Stimulated activated CD8-positive, alpha-beta memory T cell treated with anti-CD3 and anti-CD28 coated beads, Interleukin-7, amount 100 ng/mL, for 1 hour (primary cell): ENCODE measurements at places on chromosomes 11 and 22.

DNA sequence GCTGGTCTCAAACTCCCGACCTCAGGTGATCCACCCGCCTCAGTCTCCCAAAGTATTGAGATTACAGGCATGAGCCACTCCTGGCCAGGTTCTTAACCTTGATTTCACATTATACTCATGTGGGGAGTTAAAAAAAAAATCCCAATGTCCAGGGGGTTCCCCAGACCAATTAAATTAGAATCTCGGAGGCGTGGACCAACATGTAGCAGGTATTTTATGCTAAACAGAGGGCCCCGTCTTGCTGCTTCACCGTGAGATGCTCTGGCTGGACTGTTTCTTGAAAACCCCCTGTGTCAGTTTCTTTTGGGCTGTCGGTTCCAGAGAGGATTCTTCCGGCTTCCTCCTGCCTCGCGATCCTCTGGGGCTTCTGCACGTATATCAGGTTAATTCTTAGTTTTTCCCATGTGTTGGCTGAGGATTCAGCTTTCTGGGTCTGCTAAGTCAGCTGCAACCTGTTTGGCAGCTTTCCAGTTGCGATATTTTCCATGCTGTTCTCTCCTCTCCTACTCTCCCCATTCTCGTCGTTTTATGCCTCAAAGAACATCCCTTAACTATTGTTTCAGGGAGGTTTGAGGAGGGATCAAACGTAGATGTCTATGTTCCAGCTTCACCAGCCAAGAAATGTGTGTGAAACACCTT, 50.6 kb upstream of the ACCSL start:
- DNase-seq: no peak

DNA sequence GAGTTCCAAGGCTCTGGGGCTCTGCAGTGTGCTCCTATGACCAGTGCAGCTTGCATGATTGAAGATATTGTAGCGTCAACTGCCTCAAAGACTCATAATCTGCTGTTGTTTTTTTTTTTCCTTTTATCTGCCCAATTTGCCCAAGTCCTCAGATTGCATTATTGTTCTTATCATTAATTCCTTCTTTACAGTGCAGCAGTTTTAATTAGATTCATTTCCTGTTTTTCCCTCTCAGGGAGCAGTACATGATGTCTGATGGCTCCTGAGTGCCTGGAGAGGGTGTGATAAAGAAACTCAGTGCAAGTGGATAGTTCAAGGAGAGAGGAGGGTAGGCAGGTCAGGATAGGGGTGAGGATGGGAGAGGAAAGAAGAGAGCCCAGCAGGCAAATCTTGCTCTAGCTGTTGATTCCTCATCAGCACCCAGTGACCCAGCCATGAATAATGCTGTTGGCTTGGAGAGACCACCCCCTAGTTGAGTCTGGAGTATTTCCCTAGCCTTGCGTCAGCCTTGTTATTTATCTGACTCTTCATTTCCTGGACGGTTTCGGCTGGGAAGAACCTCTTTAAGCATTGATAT, 219.6 kb upstream of the SESN3 start:
- no peak for DNase-seq

- no peak for DNase-seq
Measured at GRCh38 chr11:122229078-122229477, 113.1 kb upstream of the BLID start.

- DNase-seq: no peak
Measured at GRCh38 chr22:29825578-29825977, 12.5 kb downstream of the ASCC2 start.

- DNase-seq: no peak
Measured at GRCh38 chr11:35288309-35288708, 131.0 kb downstream of the SLC1A2 start.

GRCh38 chr11:73762732-73763131, 1.9 kb upstream of the RAB6A start:
- no peak for DNase-seq

- no peak for DNase-seq
Measured at GRCh38 chr22:37546437-37547250, 13.6 kb upstream of the CDC42EP1 start.

DNA sequence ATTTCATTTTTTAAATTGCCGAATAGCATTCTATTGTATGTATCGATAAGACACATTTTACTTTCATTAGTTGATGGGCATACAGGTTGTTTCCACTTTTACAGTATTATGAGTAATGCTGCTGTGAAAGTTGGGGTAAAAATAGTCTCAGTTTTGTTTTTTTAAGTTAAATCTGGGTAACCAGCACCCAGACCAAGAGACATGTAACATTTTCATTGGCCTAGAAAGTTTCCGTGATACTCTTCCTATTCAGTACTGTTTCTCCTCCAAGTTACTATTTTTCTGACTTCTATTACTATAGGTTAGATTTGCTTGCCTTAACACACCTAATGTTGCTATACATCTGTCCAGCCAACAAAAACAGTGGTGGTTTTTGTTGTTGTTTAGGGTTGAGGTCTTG, 12.3 kb downstream of the IPO7 start:
- no peak for DNase-seq

- DNase-seq: no peak
Measured at GRCh38 chr22:47570851-47571250, 808.4 kb downstream of the TBC1D22A start.

DNA sequence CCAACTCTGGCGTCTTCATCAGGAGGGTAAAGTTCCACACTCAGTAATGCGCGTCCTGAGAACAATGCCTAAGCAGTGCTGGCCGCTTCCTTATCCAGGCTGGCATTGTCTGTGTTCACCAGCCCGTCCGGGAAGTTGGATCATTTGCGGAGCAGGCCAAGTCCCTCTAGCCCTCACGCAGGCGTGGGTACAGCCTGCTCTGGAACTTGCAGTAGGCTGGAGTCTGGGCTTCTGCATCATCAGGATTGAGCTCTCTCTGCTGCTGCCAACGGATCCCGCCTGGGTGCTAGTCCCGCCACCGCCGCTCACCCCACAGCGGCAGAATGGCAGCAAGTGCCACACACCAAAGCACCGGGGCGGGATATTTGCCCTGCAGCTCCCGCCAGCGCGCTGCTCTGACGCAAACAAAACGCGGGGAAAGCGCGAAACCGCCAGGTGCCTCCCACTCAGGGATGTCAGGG, 29.0 kb downstream of the GLYATL1 start:
- DNase-seq: no peak

DNA sequence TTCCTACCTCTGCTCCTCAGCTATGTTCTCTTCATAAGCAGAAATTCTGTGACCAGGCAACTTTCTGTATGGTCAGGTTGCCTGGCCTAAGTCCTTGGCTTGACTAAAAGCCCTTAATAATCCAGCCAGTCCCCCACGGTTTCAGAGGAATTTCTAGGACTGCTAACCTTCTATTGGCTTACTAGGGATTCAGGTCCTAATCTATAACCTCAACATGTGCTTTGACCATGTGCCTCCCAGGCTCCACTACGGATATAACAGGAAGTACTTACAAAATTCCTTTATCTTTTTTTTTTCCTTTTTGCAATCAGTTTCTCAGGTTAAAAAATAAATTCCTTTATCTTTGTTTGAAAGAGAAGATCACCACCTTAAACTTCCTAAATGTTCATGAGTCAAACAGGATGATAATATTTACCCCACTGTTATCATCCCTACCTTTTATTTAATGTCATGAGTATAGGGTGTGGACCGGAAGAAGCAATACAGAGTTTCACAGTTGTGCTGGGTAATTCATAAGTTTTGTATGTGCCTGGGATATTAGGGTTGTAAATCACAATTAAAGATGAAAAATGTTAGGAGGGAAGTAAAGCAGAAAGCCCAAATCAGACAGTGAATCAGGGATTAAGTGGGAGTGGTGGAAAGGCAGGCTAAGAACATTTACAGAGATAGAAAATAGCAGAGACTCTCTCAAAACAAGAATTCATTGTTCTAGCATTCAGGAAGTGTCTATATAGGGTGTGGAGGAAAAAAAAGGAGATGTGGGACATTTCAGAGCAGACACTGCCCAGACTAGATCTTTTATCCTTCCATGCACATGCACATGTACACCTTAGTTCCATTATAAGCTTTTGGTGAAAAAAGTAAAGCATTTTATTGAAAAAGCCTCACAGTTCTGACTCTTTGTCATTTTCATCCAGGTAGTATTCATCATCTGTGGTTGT, 10.7 kb upstream of the POGLUT3 start:
- DNase-seq: no peak

DNA sequence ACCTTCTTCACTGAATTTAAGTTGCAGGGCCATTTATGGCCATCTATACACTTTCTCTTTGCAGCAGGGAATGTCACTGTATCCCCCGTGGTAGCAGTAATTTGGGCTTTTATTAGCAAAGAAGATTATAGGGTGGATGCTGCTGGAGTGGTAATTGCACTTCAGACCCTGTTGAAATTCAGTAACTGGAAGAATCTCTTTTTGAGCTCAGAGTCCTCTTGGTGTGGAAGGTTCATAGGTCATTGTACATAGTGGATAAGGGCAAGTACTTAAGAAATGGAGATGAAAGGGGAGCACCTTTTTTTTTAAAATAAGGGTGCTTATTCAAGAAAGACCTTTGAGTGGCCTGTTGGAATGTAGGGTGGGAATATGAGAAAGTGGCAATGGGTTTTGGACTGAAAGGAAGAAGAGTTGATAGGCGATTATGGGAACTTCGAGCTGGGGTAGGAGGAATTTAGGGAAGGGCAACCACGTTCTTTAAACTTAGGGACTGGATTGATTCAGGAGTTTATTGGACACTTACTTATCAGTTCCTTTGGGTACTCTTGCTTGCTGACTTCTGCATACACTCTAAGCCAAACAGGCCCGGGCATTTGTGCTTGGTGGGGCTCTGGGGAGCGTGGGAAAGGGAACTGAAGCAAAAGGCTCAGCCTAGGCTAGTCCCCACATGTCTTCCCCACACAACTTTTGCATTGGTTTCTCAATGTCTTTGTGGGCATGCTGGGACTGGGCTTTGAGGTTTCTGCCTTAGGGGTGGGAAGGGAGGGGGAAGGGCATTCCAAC, 26.5 kb downstream of the CTNND1 start:
- DNase-seq: no peak

- no peak for DNase-seq
Measured at GRCh38 chr11:18408558-18409291, 3.4 kb upstream of the LDHC start.

GRCh38 chr11:83092488-83093384, 21.0 kb upstream of the RAB30 start:
- no peak for DNase-seq

DNA sequence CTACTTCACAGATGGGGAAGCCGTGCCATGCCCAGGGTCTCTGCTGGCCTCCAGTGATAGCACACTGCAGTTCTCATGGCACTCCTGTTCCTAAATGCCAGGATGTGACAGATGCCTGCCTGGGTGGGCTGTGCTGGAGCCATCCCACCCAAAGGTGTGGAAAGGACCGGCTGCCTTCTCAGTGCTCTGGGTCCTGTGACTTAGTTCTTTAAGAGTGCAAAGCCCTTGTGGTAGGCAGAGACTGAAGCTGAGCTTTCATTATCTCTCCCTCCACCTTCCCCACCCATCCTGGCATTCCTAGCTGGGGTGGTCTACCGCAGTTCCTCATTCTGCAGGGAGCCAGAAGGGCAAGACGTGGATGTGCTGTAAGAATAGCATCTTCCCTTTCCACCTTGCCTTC, 150.1 kb downstream of the CEP164 start:
- DNase-seq: no peak

DNA sequence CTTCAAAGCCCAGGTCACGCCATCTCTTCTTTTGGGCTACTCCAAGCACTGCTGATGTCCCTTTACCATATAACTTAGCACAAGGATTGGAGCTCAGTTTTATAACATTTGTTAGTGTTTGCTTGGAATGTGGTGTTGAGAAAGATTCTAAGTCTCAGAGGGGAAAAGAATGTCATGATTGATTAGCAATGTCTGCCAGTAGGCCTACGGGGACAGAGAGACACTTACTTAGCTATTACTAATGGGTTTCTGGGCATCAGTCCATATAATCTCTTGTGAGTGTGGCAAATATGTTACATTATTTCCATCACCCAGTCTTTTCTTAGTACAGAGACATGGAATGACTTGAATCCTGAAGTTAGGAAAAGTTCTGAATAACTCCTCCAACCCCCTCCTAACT, 75.4 kb upstream of the FSHB start:
- no peak for DNase-seq

GRCh38 chr22:37990301-37990700, 5.9 kb upstream of the SOX10 start:
- no peak for DNase-seq

DNA sequence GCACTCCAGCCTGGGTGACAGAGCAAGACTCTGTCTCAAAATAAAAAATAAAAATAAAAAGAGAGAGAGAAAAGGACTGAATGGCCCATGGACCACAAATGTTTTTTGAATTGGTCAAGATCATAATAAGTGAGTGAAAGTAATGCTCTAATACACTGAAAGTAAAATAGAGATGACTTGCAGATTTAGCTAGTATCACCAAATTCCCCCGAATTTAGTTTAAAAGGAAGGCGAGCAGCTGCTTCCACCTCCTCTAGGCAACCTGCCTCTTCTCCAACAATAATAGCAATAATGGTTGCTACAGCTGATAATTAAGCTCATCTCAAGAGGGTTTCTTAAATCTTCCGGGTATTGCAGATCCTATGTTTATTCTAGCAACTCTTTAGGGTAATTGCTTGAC, 36.8 kb downstream of the CELF1 start:
- DNase-seq: no peak

- DNase-seq: no peak
Measured at GRCh38 chr11:19595840-19596751, 116.5 kb upstream of the NAV2 start.

GRCh38 chr11:30422447-30423278, 99.8 kb downstream of the ARL14EP start:
- no peak for DNase-seq

DNA sequence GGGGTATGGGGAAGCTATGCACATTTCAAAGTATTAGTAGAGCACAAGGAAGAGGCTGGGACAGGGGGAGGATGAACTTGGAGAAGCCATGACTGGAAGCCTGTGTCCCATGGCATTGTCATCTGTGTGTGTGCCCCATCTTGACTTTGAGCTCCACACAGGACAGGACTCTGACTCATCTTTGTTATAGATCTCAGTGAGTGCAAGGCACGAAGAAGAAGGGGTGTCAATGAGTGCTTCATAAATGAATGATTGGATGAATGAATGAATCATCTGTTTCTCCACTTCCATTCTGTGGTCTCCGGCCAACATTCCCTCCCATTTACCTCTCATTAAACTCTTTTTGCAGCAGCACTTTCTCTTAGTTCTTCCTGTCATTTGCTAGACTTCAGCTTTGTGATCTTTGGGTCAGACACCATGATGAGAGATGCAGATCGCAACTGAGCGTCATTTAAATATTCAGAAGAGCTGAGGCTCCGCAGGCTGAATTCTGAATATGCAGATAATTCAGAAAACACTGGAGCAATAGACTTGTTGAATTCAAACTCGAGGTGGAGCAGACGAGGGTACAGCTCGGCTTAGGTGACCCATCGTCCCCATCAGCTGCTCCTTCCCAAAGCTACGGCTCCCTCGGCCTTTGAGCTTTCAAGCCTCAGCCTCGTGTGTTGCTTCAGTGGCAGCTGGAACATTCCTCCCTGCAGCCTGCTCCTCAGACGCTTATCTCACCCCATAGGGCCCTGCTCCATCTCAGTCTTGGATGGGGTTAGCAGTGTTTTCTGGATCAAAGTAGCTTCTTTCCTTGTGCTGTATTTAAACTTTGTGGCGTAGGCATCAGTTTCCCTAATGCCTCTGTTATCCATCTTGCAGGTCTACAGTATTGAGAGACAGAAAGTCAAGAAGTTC, 30.8 kb downstream of the APOL3 start:
- no peak for DNase-seq
